ENCODE measurements at places on chromosomes 7 and 10.

- no peak for DNase-seq
These were observed 15.6 kb upstream of the LMTK2 start for GRCh38 chr7:98091061-98091460.

- no peak for DNase-seq
These were observed 19.0 kb downstream of the VPS26A start for GRCh38 chr10:69142983-69143382.

GRCh38 chr10:122877264-122877663 is 2.1 kb downstream of the FAM24B start:
- no peak for DNase-seq

GRCh38 chr7:134814730-134815364 is 35.4 kb downstream of the CALD1 start:
- no peak for DNase-seq

DNA sequence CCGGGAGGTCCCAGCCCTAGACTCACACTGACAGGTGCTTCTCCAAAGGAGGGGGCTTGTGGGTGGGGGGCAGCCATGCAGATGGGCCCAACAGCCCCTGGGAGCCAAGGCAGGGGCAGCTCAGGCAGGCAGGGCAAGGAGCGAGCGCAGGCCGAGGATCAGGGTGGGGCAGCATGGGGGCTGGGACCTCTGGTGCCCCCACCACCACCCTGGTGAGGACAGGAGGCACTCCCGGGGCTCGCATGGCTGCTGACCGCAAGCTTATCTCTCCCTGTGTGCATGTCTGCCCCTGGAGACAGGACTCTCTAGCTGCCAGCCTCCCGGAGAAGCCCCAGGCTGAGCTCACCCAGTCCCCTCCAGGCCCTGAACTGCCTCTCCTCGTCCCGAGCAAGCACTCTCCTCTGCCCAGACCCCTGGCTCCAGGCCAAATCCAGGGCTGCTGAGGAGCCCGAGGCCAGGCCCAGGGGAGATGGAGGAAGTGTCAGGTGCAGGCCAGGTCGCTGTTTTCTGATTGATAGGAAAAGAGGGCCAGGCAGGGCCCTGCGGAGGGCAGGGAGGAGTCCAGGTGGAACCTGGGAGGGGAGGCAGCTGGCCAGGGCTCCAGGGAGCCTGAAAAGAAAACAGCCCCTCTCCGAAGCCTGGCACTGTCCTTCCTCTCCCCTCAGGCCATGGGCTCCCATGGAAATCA is 39.0 kb downstream of the PDGFA start:
- no peak for DNase-seq

DNA sequence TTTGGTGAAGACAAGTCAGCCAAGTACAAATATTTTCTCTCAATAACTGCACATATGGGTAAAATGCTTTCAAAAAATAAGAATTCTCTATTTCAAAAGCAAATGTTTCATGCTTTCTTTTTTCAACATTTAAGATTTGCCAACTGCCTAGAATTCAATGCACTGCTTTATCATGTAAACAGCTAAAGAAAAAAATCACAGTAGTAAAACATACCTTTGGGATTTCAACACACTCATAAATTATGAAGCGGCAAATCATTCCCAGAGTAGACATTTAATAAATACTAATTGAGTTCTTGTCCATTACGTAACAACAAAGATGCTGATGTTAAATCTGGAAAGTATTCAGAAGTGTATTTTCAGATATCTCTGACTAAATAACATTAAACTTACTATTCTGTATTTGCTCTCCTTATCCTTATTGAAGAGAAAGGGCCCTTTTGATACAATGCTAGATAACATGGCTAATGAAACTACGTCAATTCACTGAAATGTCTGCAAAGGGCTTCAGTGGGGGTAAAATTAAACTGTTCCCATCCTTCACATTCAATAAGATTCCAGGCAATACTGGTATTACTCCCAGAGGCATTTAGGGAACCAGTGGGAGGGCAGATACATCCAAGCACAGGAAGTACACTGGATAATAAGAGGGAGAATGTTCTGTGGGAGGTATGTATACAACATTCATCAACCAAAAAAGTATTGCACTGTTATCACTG is 13.9 kb downstream of the NAPEPLD start:
- no peak for DNase-seq

- DNase-seq, result no peak
These were observed 64.1 kb downstream of the ZMIZ1 start for GRCh38 chr10:79132681-79133381.

DNA sequence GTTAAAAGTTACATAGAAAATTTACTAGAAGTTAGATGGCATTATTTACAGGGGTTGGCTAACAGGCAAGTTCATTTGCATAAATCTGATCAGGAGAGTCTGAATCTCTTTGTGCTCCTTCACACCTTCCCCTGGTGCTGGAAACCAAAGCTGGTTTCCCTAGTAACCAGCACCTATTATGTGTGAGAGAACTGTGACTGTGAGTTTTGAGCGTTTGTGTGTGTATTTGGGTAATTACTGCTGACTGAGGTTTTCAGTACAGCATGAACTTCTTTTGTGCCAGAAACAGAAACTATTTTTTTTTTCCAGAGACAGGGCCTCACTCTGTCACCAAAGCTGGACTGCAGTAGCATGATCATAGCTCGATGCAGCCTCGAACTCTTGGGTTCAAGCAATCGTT is 10.3 kb upstream of the IFIT1B start:
- no peak for DNase-seq

DNA sequence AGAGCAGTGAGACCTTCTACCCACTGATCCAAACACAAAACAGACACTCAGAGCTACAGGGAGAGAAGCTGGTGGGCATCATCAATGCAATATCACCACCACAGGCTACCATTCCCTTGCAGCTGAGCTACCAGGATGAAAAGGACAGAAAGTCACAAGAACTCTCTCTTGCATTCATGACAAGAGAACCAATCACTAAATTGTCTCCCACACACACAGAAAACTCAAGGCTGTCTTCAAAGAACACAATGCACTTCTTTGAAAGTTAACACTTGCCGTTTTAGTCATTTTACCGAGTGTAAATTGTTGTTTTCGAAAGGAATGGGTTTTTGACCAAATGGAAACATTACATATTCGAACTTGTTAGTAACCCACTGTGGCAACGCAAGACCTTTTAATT is 626.6 kb downstream of the SORCS1 start:
- no peak for DNase-seq

GRCh38 chr10:64503429-64503828 is 982.2 kb downstream of the REEP3 start:
- no peak for DNase-seq

DNA sequence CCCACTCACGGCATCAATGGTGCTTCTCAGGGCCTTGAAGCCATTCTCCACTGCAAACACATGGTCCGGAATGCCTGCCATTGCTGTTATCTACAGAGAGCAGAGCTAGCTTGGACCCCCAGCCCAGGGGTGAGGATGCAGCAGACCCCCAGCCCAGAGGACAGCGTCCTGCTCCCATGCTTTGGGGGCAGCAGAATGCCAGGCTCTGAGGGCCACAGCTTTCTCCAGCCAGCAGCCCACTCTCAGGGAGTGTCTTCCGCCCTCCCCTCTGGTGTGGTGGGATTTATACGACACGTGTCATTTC is 48.1 kb upstream of the MSMB start:
- DNase-seq, result no peak

- DNase-seq, result no peak
These were observed 13.6 kb downstream of the PON2 start for GRCh38 chr7:95421000-95421846.

DNA sequence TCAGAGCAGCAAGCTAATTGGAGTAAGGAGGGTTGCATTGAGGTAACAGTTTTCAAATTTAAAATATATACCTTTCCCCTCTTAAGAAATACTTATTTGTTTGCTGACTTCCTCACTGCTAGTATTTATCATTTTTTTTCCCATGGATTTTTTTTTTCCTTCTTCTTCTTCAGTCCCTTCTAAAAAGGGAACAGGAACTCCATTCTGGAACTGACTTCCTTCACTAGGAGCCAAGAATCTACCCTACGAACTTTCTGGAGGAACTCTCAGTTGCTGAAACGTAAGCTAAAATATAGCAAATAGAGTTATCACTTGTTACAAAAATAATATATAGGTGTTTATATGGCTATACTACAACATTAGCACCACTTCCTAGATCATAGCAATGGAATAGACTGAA is 95.4 kb downstream of the HGF start:
- DNase-seq, result no peak

DNA sequence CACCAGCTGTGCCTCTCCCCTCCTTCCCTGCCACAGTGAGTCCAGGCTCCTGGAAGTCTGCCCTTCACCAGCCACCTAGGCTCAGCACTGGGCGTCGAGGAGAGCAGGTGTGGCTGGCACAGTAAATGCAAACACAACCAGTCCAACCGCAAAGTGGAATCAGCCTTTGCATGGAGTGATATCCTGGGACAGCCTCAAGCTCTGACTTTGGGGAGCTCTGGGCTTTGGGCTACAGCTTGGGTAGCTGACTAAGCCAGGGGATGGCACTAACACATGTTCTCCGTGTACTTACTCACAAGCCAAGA is 312.4 kb downstream of the KCNMA1 start:
- no peak for DNase-seq

- no peak for DNase-seq
These were observed 117.0 kb upstream of the BTBD16 start for GRCh38 chr10:122154031-122154544.

DNA sequence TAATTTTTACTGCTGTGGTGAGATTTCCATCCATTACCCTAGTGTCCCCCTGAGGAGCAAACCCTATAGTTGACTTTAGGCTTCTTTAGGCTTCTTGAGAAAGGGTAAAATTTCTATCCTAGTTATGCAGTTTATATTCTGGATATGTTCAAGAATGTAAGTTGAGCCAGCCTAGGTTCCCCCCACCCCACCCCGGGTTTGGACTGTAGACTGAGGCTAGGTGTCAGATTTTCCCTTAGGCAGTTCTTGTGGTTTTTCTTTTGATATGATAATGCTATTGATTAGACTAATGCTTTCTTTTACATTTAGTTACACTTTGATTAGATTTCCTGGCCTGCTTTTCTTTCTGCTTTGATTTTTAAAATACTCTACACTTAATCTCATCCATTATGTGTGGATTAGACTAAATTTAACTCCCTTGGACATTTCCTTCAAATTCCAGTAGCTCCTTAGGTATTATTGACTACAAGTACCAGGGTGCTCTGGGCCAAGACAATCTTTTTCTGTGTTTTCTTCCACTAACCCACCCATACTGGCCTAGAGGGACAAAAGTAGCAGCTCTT is 37.7 kb downstream of the NRF1 start:
- DNase-seq, result no peak

DNA sequence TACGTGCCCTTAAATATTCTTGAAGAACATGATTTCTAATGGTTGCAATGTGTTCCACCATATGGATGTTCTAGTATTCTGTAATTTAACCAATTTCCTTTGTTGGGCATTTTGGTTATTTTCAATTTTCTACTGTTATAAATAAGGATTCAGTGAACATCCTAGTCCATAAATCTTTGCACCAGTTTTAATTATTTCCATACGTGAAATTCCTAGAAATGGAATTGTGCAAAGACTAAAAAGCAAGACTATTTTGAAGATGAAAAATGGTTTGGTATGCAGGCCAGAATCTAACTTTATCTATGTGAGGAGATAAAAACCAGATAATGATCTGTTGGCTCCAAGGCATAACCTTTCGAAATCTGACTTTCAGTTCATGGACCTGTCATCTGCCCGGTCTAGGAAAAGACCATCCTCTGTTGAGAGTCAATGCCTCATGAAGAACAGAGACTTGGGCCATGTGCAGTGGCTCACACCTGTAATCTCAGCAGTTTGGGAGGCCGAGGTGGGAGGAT is 633.2 kb upstream of the NRP1 start:
- DNase-seq, result no peak

- DNase-seq, result no peak
These were observed 79.1 kb downstream of the RAMP3 start for GRCh38 chr7:45236666-45237065.

DNA sequence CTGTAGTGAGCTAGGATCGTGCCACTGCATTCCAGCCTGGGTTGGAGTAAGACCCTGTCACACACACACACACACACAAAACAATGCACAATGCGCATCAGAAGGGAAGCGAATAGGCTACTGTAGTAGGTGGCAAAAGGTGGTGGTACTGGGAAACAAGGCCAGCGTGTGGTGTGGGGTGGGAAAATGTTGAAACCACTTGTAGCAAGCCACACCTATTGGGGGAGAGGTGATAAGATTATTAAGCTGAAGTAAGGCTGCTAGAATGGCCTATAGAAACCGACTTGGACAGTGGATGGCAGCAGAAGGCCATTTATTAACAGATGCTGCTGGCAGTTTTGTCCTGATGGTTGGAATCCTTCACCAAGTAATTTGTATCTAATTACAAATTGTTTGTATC is 7.2 kb upstream of the CHCHD1 start:
- DNase-seq, result no peak
